ENCODE measurements at places on chromosomes 7 and 10.
A peak's percentile ranks its signal among the peaks of the same experiment; 100 is the strongest.

- no peak for DNase-seq
Observed at GRCh38 chr7:96426027-96426426, 104.1 kb upstream of the SLC25A13 start.

GRCh38 chr10:35536789-35537188 lies 68.4 kb upstream of the GJD4 start:
- no peak for DNase-seq

DNA sequence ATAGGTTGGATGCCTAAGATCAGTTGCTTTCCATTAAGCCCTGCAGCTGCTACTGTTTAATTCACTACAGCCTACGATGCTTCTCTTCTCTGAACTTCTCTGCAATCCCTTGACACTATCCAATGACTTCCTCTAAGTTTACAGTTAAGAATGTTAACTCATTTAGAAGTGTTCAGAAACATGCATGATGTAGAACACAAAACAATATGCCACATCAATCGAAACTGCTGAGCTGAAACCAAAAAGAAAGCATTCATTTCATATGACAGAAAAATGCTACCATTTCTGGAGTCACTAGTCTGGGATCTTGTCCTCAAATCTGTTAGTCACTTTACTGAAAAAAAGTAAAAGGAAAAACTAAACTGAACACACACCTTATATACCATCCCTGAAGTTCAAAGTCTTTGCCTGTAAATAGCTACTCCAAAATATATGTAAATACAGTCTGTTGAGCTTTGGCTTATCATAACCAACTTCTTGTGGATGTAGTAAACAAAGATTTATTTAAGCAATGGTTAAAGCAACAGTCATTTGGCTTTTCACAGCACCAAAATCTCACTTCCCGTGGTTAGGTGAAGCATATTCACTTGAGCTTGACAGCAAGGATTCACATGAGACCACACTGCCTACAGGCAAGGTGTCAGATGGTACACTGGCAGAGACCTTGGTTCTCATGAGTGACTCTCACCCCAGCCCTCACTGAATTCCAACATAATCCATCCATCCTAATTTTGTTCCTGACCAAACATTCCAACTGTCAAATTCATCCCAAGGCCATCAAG lies 187.0 kb downstream of the PPP1R17 start:
- DNase-seq: no peak

GRCh38 chr7:43725251-43725650 lies 4.1 kb downstream of the COA1 start:
- DNase-seq: no peak

DNA sequence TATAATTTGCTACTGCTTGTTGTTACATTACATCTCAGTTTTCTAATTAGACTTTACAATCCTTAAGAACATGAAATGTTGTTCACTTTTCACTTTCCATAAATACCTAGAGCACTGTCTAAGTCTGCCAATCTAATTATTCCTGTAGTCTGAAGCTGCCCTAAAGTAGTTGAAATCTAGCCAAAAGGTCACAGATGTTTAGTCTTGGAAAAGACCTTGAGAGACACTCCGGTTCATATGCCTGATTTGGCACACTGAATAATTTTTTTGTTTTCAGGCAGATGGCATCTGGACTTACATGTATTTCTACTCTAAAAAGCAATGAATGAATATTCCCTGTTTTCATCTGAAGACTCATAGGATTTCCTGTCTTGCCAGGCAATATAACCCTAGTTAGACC lies 359.1 kb downstream of the ANKRD7 start:
- no peak for DNase-seq

- peak; percentile 60 for DNase-seq
Observed at GRCh38 chr10:114499630-114500190, 95.4 kb upstream of the AFAP1L2 start.

DNA sequence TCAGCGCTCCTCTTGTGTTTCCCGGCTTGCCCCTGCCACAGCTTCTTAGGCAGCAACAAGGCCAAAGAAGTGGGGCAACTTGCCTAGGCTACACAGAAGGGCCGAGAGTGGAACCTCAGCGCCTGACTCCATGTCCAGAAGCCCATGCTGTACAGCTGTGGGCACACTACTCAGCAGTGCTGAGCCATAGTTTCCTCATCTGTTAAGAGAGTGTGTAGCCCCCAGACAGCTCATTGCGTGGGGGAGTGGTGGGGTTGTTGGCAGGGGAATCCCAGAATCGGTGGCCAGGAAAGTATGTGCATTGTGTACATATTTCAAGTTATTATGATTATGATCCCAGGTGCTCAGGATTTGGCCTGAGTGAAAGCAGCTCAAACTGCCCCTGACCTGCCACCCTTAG lies 96.2 kb downstream of the CDH23 start:
- DNase-seq: no peak

DNA sequence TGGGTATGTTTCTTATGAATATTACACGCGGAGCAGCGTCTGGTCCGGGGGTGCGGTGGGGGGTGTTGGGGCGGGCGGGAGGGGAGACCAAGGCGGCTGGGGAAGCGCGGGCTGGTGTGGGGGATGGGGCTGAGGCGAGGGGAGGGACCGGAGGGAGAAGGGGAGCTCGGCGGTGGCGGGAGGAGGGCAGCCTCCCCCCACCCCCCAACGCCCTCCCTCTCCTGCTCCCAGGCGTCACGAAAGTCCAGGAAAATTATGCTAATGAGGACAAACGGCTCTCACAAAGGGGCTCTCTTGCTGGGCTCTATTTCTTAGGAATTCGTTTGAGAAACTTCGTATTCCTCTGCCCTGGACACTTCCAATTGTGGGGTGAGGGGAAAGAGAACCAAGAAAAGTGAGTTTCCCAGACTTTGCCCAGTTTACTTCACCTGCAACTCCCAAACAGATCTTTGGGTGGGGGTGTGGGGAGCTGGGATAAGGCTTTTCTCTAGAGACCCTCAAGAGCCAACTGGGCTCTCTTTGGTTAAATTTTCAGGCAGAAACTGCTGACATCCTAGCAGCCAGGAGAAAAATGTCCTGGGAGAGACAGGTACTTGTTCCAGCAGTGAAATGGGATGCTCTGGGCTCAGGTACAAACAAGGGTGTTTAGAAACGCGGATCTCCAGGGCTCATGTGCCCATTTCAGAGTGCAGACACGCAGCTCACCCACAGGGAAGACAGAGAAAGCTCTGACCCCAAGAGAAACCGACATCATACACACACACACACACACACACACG lies 11.7 kb upstream of the HOXA2 start:
- no peak for DNase-seq

DNA sequence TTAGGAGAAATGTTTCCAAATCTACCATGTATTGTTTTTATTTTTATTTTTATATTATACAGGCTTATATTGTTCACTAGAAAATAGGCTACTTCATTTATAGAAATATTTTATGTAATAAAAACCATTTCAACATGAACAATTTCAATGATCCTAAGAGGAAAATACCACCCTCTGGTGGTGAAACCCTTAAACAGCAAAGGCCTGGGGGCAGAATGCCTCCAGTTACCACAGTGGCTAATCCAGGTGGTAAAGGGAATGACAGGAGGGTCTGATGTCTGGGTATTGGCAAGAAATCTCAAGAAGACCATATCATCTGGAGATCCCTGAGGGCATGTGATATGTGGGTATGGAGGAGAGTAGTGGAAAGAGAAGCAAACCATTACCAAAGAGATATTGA lies 19.3 kb downstream of the MACC1 start:
- no peak for DNase-seq

DNA sequence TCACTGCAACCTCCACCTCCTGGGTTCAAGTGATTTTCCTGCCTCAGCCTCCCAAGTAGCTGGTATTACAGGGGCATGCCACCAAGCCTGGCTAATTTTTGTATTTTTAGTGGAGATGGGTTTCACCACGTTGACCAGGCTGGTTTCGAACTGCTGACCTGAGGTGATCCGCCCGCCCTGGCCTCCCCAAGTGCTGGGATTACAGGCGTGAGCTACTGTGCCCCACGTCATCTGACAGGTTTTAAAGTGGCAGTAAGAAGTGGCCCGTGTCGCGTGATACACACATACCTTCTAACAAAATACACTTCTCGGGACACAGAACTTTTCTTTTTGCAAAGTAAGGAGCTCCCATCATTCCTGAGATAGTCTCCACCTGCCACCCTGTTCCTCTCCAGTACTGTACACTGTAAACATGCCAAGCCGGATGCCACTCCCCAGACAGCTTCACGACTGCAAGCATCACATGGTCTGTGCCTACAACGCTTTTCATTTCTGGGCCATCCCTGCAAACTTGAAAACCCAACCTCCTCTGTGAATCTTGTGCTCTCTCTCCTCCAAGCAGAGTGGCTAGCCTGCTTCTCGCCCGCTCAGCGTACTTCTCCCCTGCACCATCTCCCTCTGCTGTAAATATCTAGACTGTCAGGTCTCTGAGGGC lies 256.3 kb upstream of the KLF14 start:
- no peak for DNase-seq

GRCh38 chr7:81688622-81689411 lies 81.0 kb downstream of the HGF start:
- no peak for DNase-seq

GRCh38 chr7:33072471-33072870 lies 9.9 kb upstream of the NT5C3A start:
- no peak for DNase-seq

DNA sequence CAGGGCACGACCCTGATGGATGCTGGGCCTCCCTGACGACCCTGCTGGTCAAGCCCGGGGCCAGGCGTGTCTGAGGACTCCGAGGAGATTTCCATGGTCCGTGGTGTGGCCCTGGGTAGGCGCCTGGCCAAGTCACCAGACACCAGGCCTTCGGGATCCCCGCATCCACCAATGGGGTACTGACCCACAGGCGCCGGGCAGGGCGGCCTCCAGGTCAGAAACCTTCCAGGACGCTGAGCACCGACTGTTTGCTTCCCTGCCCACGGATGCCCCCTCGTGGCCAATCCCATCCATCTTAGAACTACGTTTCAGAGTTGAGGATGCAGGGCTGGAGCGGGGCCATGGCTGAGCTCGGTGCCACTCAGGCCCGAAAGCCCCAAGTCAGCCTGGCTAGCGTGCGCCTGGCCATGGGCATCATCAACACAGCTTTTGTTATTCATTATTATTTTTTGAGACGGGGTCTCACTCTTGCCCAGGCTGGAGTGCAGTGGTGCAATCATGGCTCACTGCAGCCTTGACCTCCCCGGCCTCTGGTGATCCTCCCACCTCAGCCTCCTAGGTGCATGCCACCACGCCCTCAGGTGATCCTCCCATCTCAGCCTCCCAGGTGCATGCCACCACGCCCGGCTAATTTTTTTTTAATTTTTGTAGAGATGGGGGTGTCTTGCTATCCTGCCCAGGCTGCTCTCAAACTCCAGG lies 7.1 kb upstream of the AMZ1 start:
- peak; percentile 20 for DNase-seq

DNA sequence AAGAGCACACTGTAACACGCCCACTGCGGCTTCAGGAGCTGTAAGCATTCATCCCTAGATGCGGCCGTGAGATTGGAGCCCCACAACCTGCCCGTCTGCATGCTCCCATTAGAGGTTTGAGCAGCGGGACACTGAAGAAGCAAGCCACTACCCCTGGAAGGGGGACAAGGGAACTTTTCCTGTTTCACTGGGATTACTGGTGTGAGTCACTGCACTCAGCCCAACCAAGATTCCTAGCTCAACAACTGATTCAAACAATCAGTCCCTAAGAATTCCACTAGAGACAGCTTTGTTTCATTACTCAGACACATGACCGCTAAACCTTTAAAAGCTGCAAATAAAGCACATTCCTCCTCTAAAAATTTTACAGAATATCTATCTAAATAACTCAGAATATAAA lies 69.8 kb downstream of the ORC5 start:
- no peak for DNase-seq

DNA sequence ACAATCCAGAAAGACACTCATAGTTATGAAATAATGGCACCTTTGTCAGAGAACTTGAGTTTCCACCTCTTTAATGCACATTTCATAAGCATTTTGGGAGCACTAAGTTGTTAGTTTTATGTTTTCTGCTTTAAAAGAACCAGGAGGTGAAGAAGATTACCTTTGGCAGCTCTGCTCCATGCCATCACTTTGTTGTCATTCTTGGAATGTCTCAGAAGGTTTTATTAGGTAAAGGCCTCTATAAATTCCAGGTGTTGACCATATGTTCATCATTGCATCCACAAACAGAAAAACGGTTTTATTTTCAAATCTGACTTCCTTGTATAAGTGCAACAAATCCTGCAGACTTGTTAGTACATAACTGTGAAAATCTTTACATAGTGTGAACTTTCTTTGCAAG lies 424.8 kb downstream of the MDFIC start:
- DNase-seq: no peak

GRCh38 chr7:102111061-102112041 lies 175.3 kb upstream of the SH2B2 start:
- DNase-seq: no peak

GRCh38 chr10:110876000-110876399 lies 4.3 kb downstream of the PDCD4 start:
- no peak for DNase-seq

GRCh38 chr10:78787125-78787524 lies 281.6 kb upstream of the ZMIZ1 start:
- DNase-seq: no peak

GRCh38 chr10:49632406-49633317 lies 18.8 kb downstream of the CHAT start:
- DNase-seq: no peak

DNA sequence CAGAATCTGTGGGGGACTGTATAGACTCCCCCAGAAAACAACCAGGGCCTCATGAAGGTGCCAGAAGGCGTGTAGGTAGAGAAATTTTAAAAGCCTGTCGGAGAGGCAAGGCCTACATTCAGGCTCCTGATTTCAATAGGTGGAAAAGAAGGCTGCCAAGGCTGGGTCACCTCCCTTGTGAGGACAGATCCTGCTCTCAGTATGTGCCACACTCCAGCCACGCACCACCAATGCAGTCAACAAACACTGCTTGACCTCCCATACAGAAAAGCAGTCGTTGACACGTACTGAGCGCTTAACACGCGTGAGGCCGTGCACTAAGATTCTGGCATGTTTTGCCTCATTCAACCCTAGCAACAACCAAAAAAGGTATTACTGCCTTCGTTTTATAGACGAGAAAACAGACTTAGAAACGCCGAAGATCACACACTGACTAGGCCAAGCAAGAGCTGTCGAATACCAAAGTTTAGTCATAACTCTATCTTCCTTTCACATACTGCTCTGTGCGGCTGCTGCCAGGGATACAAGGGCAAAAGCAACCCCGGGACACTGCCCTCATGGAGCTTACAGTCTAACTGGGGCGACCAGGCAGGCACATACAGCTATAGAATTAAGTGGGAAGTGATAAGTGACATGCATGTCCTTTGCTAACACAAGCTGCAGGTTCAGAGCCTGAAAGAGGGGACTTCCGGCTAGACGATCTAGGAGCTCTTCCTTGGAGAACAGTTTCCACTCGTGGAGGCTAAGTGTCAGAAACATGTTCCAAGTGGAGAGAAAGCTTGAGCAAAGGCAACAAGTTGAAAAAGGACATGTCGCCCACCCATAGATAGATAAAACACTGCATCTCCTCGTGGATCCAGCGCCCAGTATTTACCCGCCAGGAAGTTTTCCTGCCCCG lies 797 bp upstream of the NKX2-3 start:
- DNase-seq: no peak

Measured in stimulated activated CD4-positive, alpha-beta T cell treated with anti-CD3 and anti-CD28 coated beads, Interleukin-1b, Interleukin-23, amount 100 ng/mL, for 1 hour (primary cell).